Neural progenitor cell (in vitro differentiated cells): ENCODE measurements at places on chromosomes 5 and 9.

- no peak for DNase-seq
These were observed 235.8 kb downstream of the YTHDC2 start for GRCh38 chr5:113749334-113749733.

GRCh38 chr5:168020542-168021294 lies 270.7 kb upstream of the WWC1 start:
- DNase-seq = no peak

DNA sequence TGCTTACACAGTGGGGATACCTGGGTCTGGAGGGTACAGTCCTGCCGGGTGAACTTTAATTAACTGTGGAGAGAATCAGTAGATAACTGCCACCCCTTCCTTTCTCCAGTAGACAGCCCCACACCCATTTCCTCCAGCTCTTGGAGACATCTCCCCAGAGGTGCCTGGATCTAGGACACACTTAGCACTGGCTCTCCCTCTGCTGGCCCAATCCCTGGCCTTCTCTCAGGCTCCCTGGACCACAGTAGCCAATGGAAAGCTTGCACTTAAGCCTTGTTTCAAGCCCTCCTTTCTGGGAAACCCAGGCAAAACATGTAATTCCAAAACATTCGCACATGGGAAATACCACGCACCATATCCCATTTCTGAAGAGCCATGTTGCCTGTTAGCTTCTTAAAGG lies 169.2 kb upstream of the GAS1 start:
- no peak for DNase-seq

DNA sequence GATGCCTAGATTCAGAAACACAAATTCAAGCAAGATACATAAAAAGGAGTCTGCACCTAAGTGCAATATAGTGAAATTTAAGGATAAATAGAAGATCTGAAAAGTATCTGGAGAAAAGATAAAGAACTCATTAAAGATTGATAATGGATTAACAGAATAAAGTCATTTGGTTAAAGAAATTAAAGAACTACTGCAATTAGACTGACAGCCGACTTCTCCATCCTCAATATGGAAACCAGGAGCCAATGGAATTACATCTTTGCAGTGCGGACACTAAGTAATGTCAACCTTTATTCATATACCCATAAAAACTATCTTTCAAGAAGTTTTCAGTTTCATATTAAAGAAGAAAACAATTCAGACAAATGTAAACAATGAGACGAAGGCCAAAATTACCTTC lies 81.0 kb downstream of the MRPL36 start:
- peak; percentile 38 for DNase-seq

DNA sequence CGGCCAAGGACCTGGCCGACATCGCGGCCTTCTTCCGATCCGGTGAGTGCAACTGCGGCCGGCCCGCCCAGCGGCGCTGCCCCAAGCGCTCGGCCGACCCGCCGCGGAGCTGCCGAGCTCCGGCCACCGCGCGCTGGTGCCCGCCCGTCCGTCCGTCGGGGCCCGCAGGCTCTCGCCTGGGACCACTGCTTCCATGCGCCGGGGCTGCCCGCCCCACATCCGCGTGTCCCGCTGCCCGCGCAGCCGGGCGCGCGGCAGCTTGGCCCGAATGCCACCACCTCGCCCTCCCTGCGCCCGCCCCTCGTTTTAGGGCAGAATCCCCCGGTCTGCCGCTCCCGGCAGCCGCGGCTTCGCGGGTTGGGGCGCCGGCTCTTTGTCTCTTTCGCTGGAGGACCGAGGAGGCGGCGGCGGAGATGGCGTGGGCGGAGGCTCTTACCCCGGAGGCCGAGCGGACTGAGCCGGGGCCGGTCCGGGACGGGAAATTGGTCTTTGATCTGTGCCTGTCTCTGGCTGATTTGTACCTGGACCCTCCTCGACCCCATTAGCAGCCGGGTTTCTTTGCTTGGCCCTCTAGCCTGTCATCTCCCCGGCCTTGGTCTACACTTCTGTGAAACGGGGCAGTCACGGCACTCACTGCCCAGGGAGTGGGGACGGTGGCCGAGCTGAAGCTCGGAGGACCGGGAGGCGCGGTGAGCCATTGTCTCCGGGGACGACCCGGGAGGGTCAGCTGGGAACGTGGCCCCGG lies 871 bp downstream of the TRIO start:
- peak; percentile 65 for DNase-seq
